Right hindlimb (tissue), 1 donor: ENCODE measurements at places on chromosomes 12 and 14.

- peak; percentile 91 for DNase-seq
Observed at GRCh38 chr12:108804271-108804953, 53.0 kb downstream of the SSH1 start.

DNA sequence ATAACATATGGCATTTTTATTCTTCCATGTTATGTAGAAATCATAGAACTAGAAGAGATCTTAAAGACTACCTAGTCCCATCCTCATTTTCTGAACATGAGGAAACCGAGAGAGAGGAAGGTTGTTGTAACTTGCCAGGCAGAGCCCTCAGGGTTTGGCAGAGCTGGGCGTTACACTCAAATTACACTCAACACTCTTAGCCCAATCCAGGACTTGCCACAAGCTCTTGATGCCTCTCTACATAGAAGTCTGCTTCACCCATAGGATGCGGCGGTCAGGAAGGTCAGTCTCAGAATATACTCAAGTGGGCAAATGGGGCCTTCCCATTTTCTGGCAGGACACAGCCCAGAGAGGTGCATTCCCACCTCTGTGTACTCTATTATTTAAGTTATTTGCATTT is 208.1 kb downstream of the ZFP36L1 start:
- DNase-seq = peak; percentile 25

DNA sequence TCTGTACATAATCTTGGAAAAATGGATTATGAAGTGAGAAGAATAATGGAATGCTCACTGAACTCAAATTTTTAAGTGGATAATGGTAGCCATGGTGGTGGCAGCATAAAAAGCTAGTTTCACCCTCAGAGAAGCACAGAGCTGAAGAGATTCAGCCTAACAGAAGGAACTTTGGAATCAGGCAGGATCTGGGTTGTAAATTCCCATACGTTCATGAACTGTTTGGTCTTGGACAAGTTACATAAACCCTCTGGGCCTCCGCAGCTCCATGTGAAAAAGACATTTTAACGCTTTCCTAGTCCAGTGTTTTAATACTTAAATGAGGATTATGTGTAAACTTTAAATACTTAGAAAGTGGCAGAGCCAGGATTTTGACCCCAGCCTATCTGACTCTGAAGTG is 26.6 kb downstream of the JKAMP start:
- DNase-seq = no peak

GRCh38 chr12:94563286-94563685 is 87.1 kb downstream of the TMCC3 start:
- peak; percentile 60 for DNase-seq

DNA sequence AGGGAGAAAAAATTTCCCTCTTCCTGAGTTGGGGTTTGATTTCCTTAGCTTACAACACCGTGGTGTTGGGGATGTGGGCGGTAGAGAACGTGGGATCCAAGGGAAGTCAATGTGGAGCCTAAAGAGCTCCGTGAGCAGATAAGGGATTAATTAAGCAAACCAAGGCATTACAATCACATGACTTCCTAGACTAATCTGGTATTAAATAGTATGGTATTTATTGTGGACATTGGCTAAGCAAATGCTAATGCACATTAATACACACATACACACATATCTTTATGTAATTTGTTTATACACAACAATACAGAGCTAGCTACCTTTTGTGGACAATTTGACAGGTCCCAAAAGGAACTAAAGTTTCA is 791 bp upstream of the RNF41 start:
- DNase-seq = no peak

- DNase-seq = peak; percentile 48
Observed at GRCh38 chr12:29882846-29883245, 99.1 kb upstream of the TMTC1 start.

DNA sequence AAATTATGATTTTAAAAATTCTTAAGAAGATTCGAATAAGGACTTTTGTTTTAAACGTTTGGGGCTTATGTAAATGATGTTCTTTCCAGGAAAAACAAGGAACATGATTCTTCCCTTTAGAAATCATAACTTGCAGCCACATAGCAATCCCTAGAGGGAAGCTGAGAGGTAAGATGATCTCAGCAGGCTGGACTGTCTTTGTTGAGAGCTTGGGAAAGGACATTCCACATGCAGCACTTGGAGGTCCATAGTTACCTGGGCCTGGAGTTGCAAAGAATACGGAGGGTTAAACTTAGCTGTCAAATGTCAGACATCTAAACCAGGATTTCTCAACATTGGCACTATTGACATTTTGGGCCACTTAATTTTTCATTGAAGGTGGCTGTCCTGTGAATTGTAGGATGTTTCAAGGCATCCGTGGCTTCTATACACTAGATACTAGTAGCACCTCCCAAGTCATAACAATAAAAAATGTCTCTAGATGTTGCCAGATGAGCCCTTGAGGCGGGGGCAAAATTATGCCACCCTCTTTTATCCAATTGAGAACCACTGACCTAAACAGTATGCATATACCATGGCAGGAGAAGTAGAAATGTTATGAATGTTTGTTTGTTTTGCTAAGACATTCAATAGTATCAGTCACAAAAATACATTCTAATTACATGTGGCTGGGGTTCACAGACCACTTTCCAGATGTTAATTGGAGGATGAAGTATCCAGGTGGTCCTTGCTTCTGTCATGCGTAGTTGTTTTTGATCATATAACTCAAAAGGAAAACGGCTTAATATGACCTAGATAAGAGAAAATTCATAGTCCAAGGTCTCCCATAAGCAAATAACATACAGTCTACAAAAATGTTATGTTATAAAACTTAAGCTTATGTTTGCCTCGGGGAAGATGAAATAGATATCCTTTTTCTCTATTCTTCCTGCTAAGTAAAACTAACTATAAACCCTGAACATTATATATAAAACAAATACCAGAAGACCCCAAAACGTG is 30.5 kb downstream of the TTC6 start:
- DNase-seq = no peak

- peak; percentile 78 for DNase-seq
Observed at GRCh38 chr12:132610051-132610759, at the start of gene LRCOL1. Gene LRCOL1 (minus strand): TSS chr12:132610582. CDS start chr12:132606251, 4,331 bp downstream.

GRCh38 chr12:4257442-4257841 is 16.1 kb upstream of the CCND2 start:
- no peak for DNase-seq

DNA sequence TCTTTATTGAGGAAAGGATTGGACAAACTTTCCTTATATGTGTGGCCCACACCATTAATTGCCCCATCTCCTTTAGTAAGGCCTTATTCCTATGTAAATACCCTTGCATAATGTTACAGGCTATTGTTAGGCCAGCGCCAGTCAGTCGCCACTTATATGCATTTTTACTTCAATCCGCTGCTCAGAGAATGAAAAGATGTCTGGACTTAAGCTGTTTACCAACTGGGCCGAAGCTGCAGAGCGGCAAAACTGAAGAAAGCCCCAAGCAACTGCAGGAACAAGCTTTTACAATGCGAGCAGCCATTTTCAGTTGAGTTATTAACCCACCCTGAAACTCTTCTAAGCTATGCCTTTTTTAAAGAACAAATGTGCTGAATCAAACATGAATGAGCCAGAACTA is 92.1 kb upstream of the OTX2 start:
- DNase-seq = no peak

DNA sequence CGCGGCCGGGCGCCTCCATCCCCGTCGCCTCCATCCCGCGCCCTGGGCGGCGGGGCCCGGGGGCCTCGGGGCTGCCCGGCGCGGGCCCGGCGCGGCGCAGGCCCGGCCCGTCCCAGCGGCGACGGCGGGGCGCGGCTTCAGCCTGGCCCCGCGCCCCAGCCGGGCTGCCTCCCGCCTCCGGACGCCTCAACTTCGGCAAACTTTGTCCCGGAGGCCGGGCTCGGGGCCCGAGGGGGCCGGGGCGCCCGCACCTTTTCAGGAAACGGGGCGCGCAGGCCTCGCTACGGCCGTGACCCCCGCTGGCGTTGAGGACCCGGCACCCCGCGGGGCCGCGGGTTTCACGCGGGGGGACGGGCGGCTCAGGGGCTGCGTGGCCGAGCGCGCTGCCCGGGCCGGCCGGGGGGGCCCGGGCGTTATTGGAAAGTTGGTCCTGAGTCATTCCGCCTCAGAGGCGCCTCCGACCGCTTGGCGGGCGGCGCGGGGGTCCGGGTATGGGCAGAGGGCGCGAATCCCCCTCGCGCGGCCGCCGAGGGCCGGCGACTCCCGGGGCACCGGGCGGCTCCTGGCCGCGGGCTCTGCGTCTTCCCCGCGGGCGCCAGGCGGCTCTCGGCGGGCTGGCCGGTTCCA is 575 bp downstream of the TRAF3 start:
- DNase-seq = peak; percentile 37

- peak; percentile 85 for DNase-seq
Observed at GRCh38 chr12:69157023-69157655, 82.2 kb upstream of the CPSF6 start.

GRCh38 chr14:100039903-100040302 is 25.3 kb upstream of the EVL start:
- DNase-seq = no peak

DNA sequence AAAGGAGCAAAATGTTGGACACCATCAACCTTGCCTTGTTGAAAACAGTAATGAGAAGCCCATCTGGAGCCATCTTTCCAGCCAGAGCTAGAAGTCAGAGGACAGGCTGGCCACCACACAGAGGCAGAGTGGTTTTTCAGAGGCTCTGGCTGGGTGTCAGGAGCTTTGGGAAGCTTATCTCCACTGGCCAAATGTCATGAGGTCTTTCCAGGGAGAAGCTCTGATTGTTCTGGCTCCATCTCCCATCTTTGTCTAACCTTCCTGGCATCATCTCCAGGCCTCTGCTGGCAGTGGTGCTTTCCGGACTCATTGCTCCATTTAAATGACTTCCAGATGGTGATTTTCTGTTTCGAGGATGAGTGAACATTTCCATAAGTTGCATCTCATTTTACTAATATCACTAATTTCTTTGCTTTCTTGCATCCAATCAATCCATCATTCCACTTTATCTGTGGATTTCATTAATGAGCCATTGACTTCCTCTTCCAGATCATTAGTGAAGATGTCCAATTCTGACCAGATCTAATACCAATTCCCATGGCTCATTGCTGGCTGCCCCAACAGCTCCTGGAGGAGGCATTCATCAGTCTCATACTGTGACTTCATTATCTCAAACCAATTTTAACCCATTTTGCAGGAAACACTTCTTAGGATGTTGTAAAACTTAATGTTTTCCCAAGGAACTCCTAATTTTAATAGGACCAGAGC is 35.3 kb upstream of the TMTC1 start:
- peak; percentile 73 for DNase-seq

- peak; percentile 77 for DNase-seq
Observed at GRCh38 chr12:64560396-64561301, 49.6 kb upstream of the RASSF3 start.

DNA sequence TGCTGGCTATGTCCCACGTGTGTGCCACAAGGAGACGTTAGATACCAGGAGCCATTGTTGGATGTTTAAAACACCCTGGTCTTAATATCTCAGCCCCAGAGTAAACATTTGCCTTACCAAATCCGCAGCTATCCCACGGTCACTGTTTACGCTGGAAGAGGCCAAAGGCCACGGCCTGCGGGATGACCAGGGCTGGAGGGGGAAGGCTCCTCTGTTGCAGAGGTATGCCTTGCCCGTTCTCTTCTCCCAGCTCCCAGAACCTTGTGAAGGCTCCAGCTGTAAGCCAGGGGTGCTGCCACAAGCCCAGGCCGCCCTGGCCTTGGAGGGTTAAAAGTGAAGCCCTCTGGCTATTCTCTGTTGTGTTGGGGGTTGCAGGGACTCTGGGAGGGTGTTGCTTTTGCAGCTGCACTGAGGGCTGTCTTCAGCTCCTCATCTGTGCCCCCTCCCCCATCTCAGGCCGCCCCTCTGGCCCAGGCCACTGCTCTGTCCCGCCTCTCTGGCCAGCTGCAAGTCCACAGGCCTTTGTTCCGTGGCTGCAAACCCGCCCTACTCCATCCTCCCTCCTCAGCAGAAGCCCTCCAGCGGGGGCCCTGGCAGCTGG is 2.5 kb downstream of the PLEKHG3 start:
- DNase-seq = peak; percentile 86

DNA sequence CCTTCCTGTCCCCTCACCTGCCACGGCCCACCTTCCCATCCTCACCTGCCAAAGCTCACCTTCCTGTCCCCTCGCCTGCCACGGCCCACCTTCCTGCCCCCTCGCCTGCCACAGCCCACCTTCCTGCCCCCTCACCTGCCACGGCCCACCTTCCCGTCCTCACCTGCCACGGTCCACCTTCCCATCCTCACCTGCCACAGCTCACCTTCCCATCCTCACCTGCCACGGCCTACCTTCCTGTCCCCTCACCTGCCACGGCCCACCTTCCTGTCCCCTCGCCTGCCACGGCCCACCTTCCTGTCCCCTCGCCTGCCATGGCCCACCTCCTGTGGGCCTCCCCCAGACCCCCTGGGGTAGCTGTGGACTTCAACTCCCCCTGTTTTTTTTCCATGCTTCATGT is 48.8 kb upstream of the GPR68 start:
- peak; percentile 48 for DNase-seq

DNA sequence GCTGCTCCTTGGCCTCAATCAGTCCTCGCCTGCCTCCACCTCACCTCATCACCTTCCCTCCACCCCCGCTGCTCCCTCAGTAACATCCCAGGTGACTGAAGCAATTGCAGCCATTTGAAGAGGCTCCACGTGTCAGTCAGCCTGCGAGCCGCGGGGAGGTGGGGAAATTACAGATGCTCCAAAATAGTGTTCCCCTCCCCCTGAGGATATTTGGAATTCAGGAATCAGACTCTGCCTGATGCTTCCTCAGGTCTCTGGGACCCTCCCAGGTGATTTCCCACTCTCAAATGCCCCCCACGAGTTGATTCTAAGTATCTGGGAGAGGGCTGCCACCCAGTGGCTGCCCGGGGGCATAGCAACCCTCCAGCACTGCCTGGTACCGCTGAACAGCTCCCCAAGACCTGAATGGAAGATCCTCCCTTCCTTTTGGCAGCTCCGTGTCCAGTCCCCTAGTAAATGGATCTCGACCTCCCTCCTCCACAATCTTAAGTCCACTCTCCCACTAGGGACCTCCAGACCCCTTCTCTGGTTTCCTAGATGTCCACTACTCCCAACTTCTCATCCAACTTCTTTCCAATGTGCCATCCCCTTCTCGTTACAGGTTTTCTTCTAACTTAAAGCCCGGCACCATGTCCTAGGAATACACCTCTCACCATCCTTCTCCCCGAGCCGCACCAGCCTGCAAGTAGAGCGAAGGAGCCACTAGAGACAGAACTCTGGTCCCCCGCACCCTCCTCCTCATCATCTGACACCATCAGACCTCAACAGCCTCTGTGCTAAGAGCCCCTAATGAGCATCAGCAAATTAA is 1.4 kb upstream of the ASIC1 start:
- DNase-seq = peak; percentile 59
